Stimulated activated CD8-positive, alpha-beta memory T cell treated with anti-CD3 and anti-CD28 coated beads, Interleukin-4, amount 100 ng/mL, for 1 hour (primary cell): ENCODE measurements at places on chromosomes 7 and 10.

GRCh38 chr10:48309711-48310226 lies 3.3 kb downstream of the MAPK8 start:
- DNase-seq = no peak

DNA sequence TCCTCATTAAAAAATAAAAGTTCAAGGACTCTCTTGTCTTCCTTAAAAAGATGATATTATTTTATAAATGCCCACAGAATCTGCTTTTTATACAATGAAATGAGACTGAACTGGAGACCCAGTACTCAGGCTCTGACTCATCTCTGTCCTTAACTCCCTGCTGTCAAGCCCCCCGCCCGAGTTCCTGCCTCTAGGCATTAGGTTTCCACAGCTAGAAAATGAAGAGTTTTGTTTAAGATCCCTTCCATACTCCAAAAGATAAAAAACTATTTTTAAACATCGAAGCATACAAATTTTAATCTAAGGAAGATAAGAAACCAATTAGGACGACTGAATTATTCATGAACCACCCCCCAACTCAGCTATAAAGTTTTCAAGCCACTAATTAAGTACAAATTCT lies 97.7 kb upstream of the FEZF1 start:
- no peak for DNase-seq

DNA sequence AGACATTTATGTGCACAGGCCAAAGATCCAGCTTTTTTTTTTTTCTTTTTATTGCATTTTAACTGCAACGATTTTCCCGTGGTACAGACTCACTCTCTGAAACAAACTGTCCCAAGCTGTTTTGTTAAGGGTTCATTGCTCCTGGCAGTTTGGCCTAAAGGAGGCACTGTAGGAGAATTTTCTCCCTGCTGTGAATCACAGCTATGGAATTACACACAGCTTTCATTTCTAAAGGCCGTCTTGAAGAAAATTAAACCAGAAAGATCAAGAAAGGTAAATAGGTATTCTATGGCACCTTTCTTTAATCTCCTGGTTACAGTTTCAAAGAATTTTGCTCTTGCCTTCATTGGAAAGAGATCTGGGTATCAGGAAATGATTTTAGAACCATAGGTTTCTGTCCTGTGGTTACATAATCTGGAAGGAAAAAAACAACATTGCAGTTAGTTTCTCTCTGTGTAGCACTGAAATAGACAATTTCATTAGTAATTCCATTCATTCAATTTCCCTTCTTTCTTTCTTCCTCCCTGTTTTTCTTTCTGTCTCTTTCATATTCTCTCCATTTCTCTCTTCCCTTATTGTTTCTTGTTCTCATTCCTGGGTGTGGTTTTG lies 51.2 kb downstream of the PDK4 start:
- DNase-seq = no peak

- DNase-seq = no peak
Measured at GRCh38 chr10:5905854-5906507, 15.9 kb downstream of the FBH1 start.

- no peak for DNase-seq
Measured at GRCh38 chr10:70098271-70098670, 34.4 kb downstream of the AIFM2 start.

DNA sequence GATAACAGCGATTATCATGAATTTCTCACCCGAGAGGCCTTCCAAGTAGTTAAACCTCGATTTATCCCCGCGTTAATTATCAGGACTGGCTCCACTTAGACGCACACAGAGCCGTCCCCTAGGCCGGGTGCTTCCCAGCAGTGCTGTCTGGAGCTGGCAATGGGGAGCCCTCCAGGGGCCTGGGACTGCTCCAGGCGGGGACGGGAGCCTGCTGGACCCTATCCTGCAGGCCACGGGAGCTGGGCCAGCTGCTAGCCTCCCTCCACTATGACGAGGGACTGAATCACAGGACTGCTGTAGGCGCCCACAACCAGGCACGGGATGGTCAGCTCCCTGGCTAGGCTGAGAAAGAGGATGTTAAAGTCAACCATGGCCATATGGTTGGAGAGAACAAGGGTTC lies 229.1 kb downstream of the ELFN1 start:
- no peak for DNase-seq

GRCh38 chr10:86364491-86365345 lies 1.9 kb downstream of the GRID1 start:
- DNase-seq = no peak

- DNase-seq = no peak
Measured at GRCh38 chr7:132800522-132800921, 224.3 kb upstream of the PLXNA4 start.

DNA sequence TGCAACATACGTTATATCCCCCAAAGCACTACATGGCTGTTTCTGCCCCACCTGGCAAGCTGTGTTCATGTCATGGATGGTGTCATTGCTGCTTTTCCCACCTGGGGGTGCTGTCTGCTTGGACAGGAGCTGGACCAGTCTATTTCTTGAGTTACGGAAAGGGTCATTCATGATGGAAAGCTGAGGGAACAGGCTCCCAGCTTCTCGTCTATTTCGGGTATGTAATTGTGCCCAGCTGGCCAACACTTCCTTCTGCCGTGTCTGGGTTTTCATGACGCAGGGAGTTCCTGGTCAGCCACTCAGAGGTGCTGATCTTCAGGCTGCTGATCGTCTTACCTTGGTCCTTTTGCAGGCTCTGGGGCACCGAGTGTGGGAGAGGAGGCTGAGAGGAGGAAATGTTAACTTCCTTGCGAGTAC lies 8.6 kb downstream of the BTBD16 start:
- DNase-seq = no peak

DNA sequence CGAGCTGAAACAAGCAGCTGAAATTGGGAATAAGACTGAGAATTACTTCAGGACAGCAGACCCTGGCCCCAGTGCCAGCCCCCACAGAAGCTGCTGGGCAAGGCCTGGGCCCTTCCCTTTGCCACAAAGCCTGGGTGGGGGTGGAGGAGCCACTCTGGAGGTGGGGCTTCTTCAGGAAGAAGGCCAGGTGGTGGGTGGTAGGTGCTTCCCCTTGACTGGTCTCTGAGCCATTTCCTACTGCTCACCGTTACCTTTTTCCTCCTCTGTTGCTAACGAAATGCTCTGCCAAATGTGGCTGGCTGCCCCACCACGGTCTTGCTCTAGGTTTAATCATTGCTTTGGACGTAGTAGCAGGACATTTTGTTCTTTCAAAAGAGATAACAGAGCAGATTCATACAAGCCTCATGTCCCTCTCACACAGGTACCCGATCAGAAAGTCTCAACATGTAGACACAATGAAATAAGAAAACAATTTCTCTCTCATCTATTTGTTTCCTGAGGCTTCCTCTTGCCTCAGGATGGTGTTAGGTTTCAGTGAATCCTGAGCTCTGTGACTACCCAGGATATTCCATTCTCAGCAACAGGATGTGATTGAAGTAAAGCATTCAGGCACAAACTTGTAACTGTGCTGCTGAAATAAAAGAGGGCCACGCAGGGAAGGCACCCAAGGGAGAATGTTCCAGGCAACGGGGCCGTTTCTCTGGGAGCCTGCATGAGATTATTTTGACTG lies 66.5 kb downstream of the WDR11 start:
- DNase-seq = no peak
